Central memory CD4-positive, alpha-beta T cell (primary cell): ENCODE measurements at places on chromosomes 2 and 18.

GRCh38 chr2:4077017-4077416 is 373.6 kb downstream of the DCDC2C start:
- DNase-seq = no peak

- no peak for DNase-seq
Observed at GRCh38 chr2:49105506-49105905, 48.8 kb downstream of the FSHR start.

- no peak for DNase-seq
Observed at GRCh38 chr2:108444941-108445840, 3.8 kb upstream of the GCC2 start.

DNA sequence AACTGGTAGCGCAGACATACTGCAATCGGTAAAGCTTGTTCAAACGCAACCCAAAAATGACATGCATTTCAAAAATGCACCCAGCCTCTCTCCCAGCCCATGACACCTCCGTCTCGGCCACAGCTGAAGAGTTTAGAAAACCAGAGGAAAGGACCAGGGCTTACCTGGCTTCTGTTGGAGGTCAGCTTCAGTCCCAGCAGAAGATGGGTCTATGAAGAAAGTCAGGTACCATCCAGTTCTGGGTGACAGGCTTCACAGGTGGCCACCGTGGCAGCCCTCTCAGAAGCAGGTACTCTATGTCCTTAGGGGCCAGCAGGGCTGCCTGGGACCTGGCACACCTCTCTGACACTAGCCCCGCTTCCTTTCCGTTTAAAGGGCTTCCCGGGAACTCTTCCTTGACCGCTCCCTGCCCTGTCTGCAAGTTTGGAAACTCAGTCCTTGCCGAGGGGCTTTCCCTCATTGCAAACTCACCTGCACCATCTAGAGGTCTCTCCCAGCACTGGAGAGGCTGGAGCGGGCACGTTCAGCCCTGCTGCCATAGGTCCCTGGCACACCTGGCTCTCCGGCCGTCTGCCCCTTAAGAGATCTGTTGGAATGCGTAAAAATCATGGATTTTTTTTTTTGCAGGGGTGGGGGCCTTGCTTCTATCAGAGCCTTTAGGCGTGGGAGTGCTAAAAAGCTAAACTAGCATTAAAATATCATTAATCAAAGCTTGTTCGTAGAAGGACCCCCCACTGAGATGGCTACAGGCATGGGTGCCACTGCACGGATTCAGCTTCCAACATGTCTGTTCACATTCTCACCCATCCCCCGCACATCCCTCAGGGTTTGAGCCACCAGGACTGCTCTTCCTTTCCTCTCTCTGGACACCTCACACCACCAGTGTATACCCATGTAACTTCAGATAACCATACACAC is at the start of gene EDAR:
TSS of gene EDAR (minus strand) at position 425 of the 918 bp plus-strand sequence. CDS start 58,206 bp downstream, outside the sequence.
- DNase-seq = peak; percentile 31

DNA sequence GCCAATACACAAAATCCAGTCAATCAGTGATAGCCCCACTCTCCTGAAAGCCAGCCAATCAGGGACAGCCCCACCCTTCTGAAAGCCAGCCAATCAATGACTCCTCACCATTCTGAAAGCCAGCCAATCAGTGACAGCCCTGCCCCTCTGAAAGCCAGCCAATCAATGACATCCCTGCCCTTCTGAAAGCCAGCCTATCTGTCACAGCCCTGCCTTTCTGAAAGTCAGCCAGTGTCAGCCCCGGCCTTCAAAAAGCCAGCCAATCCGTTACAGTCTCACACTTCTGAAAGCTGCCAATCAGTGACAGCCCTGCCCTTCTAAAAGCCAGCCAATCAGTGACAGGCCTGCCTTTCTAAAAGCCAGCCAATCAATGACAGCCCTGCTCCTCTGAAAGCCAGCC is 95.9 kb upstream of the HDAC4 start:
- DNase-seq = no peak

GRCh38 chr2:176162911-176163671 is 6.0 kb downstream of the HOXD3 start:
- no peak for DNase-seq

DNA sequence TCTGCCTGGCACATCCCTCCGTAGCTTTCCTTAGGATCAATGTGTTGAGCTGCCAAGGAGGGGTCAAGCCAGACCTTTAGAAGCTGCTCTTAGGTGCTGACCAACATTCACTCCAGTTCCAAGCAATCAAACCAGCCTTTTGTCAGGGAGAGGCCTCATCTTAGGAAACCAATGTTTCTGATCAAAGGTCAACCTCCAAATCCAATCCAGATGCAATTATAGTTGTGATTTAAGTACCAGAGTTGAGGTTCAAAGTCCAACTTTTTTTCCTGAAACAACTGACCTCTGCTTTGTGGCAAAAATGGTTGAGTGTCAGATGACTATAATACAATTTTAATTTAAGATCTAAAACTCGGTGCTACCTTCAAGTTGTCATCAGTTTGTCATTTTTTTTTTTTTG is 303.4 kb downstream of the ALK start:
- DNase-seq = no peak

DNA sequence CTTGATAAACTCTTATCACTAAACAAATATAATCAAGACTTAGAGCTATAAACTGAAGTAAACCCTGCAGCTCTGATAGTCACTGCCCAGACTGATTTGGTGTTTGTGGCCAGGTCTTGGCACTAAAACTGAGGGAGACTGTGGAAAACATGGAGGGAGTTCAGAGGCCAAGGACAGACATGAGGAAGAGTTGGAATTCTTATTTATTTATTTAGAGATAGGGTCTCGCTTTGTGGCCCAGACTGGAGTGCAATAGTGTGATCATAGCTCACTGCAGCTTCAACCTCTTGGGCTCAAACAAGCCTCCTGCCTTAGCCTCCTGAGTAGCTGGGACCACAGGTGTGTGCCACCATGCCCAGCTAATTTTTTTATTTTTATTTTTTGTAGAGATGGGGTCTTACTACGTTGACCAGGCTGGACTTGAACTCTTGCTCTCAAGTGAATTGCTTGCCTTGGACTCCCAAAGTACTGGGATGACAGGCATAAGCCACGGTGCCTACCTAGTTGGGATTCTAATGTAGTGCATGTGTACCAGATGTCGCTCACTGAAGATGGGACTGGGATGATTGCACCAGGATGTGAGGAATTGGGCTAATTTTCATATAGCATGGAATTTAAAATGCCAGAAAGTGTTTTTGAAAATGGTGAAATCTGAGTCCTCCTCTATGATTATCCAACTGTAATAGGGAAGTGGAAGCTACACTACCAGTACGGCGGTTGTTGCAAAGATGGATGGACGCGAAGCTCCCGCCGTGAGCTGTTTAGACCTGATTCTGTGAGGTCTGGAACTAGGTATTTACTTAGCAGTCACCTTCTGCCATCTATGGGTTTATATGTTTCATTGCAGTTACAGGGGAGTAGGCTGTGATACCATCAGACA is 52.7 kb upstream of the CTLA4 start:
- peak; percentile 68 for DNase-seq

DNA sequence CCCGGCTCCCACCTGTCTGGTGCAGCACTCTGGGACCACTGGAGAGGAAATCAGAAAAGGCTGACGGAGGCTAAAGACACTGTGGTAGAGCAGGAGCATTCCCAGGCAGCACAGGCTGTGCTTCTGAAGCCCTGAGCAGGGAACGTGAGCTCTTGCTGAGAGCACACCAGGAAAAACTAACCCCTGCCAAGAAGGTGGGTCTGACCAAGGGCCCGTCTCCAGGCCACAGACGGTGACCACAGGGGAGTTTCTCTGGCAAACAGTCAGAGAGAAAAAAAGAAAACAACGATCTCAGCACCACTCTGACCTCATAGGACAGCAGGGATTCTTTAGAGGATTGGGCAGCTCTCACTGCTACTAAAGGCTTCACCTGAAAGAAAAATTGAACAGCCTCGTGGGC is 201.4 kb downstream of the AFF3 start:
- no peak for DNase-seq

DNA sequence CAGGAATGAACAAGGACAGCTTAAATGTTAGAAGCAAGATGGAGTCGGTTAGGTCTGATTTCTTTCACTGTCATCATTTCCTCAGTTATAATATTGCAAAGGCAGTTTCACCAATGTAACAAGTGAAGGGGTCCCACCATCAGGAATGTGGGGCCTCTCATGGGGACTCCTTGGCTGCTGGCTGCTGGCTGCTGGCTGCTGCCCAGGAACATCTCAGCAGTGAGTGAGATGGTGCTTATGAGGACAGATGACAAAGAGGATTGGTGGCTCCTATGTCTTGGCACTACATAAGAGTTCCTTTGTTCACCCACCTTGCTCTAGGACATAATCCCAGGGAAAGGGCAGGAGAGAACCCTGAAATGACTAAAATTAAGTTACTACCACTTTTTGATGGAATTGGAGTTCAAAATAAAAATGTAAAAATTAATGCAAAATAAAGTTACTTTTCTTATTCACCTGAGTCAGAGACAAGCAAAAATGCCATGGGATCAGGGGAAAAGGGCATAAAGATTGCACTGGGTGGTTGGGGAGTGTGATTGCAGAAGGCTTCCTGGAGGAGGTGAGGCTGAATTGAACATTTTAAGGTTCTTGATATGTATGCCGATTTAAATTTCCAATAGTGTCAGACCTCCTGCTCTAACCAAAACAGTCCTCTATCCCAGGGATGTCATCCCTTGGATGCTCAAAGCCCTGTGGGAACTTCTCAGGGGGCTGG is 23.4 kb downstream of the TMEM177 start:
- DNase-seq = no peak

DNA sequence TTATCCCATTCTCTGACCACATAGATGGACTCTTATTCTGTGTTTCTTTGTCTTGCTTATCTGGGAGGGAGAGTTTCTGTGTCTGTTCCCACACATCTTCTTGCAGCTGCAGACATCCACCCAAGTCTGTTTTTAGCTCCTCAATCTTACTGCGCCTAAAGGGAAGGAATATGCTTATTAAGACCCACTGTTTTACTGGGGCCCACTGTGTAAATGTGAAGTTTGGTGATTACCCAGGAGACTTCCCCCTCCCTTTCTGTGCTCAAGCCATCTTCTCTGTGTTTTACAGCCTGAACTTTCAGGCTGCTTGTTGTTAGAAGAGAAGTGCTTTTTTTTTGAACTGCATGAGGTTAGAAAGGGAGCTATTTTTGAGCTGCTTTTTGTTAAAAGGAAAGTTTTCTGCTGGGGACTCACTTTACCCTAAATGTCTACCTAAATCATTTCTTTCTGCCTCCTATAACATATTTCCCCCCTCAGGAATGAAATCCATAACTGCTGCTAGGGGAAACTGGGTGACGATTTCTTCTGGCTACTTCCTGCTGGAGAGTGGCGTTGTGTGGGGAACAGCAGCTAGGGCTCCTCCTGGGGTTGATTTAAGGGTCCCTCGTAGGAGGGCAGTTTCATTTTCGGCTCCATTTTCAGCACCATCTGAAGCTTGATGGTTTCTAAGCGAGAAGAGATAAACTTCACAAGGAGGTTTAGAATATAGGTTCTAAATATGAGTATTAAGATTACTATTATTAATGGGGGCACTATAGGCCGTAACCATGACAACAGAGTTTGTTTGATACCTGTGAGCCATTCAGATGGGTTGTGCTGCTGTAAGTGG is 39.5 kb upstream of the GMCL1 start:
- no peak for DNase-seq
